KBM-7 (cell line): ENCODE measurements at places on chromosomes 7 and 10.

DNA sequence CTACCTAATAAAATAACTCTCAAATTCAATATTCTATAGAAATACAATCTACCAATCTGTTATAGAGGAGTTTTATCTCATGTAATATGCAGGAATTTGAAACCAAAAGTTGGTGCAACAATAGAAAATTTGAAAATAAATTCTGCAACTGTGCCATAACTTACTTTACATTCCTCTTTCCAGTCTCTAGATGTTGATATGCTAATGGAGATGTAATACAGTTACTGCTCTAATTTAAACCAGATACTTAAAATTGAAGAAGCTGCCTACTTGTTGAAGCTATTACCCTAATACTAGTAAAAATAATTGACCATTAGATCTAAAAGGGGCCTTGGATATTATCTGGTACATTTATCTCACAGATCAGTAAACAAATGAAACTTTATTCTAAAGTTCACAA lies 1.4 kb downstream of the ENKUR start:
- DNase-seq, result no peak

DNA sequence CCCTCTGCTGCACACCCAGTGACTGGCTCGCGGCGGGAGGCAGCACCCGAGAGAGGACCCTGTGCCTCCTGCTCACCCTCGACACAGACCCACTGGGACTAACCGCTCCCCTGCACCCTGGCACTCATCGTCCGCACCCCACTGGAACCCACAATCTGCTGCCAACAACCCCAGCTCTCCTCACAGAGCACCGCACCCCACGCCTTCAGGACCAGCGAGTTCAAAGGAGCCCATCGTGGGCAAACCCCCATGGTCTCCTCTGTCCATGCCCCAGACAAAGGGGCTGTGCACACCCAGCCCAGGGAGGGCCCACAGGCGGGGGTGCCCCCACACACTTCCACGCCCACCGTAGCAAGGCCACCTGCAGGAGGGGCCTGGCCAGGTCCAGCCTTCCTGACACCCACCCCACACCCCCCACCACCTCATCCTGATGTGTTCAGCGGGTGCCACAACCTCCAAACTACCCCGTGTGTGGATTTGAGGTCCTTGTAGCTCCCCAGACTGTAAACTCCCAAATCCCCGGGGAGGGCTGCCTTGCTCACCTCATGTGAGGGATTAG lies 14.0 kb downstream of the RASGEF1A start:
- DNase-seq, result no peak

GRCh38 chr10:97713339-97713825 lies at the start of gene MARVELD1:
TSS of gene MARVELD1 (plus strand) at chr10:97713730. CDS start at chr10:97713877, 147 bp downstream.
- DNase-seq, result peak; percentile 64

- no peak for DNase-seq
These were observed 115.2 kb upstream of the PITRM1 start for GRCh38 chr10:3287572-3288445.

DNA sequence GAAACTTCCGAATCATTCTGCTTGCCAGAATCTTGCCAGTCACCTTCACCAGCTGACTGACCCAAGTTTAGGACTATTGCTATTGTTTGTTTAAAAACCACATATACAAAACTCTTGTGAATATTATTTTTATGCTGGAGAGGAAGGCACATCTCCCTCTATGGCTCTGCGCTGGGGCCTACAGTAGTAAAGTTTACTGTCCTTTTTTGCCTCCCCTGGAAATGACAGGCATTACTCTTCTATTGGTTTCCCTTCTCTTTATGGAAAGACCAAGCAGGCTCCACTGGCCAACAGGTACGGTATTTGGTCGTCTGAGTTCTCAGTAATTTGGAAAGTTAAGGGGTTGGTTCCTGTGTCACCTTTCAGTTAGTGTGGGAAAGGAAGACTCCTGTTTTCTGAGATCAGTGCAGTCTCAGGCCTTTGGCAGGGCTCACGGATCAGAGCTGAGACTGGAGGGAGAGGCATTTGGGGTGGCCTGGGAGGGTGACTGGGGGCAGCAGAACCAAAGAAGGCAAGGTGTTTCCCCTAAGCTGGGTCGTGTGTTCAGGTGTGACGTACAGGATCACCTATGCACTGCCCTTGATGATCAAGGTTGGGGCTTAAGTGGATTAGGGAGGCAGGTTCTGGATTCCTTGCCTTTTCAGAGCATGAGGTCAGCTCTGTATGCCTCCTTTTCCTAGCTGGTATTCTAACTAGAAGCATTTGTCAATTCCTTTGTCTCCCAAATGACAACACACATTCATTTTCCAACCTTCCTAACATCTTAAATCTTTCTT lies 16.0 kb upstream of the KIF5B start:
- DNase-seq, result no peak

- peak; percentile 73 for DNase-seq
These were observed 99.9 kb downstream of the CUBN start for GRCh38 chr10:17029581-17030271.

- peak; percentile 84 for DNase-seq
These were observed 235.5 kb downstream of the CCSER2 start for GRCh38 chr10:84563868-84564267.

DNA sequence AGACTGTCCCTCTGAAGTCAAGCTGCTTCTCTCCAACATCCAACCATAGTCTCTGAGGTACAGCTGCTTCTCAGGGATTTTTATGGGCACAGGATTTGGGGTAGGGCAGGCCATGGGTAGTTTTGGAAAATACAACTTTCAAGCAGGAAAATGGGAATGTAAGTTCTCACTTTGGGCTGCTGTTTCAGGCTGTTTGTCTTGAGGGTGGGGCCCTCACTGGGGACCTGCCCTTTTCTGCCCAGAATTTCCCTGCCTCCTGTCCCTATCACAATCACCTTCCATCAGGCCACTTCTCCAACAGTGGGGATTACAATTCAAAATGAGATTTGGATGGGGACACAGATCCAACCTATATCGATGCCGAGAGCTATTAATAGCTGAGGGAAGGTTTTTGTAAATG lies 24.5 kb downstream of the SSMEM1 start:
- no peak for DNase-seq

DNA sequence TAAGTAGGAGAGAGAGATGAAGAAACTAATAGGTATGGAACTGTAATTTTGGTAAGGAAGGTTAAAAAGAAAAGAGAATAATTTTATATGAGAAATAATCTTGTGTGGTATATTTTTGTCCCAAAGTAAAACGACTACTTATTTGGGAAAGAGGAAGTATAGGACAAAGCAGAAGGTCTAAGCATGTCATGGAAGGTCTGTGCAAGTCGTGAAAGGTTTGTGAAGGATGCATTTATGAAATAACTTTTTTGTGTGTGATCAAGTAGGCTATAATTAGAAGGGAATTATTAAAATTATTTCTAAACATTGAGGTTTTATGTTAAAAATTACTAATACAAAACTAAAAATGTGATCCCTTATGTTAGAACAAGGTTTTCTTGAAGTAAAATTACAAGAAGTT lies 63.3 kb downstream of the ZNF783 start:
- DNase-seq, result peak; percentile 14

DNA sequence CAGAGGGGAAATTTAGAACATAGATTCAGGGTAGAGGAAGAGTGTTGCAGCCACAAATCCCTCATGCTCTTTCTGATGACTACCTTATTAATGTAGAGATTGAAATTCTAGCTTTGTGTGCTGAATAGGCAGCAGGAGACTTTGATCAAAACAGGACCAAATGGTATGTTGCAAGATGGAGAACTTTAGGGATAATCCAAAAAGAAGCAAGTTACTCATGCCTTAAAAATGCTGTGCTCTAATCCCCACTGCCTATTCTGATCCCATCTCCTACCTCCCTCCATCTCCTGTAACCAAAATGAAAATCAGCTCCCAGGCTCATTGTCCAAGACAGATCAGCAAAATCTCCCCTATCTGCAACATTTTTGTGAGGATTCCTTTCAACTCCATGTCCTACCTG lies 31.3 kb downstream of the CH25H start:
- no peak for DNase-seq

DNA sequence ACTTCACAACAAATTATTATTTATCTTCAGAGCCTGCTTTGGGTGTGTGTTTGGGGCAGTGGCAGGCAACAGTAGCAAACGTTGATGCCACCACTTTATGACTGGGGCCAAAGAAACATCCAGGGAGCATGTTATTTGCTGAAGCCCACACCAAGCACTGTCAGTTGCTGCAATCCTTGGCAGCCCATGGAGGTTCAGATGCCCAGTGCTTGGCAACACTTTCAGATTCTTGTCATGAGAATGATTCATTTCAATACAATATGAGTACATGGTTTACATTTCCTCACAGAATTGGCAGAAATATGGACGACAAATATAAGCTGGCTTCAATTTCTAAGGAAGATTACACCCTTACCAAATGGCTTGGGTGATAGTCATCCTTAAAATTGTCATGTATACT lies 46.5 kb upstream of the GLI3 start:
- DNase-seq, result no peak

GRCh38 chr10:80442879-80443278 lies 11.2 kb upstream of the TSPAN14 start:
- no peak for DNase-seq

- peak; percentile 67 for DNase-seq
These were observed 86.1 kb downstream of the FAM107B start for GRCh38 chr10:14688606-14689005.

DNA sequence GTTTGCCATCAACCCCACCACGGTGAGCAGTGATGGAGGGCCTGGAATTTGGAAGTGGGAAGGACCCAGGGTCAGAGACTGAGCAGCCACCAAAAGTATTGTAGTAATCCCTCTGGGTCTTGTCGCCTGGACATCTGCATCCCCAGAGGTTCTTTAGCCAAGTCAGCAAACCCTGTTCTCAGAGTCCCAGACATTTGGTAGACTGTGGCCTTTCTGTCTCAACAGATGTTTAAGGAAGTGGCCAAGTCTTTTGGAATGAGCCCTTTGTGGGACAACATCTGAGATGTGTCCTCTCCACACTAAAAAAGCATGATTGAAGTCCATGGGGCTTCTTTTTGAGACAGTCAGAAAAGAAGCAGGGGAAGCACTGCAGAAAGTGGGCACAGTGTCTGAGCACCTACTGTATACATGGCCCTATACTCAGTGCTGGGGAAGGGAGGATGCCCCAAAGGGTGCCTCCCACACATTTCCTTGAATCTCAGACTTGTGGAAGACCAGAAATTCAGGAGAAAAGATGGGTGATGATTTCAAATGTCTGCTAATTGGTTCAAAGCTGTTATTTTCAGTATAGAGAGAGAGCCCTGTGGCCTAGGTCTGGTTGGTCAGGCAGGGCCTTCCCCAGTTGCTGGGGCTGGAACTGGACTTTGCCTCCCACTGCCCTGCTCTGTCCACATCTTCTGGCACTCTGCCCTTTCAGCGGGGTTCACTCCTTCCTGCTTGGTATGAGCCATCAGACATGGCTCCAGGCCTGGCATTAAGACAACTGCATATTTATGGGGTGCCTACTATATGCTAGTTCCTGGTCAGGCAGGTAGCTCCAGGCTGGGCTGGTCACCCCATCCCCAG lies 26.5 kb upstream of the VSIR start:
- no peak for DNase-seq

DNA sequence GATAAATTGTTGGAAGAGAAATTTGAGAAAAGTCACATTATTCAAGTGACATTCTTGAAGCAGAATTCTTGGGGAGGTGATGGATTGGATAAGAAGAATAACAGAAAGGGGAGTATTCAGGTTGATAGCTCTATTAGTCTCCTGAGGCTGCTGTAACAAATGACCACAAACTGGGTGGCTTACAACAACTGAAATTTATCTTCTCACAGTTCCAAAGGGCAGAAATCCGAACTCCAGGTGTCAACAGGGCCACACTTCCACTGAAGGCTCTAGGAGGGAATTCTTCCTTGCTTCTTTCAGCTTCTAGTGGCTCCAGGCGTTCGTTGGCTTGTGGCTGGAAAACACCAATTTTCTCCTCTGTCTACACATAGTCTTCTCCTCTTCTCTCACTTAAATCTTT lies 99.8 kb downstream of the TES start:
- DNase-seq, result no peak

DNA sequence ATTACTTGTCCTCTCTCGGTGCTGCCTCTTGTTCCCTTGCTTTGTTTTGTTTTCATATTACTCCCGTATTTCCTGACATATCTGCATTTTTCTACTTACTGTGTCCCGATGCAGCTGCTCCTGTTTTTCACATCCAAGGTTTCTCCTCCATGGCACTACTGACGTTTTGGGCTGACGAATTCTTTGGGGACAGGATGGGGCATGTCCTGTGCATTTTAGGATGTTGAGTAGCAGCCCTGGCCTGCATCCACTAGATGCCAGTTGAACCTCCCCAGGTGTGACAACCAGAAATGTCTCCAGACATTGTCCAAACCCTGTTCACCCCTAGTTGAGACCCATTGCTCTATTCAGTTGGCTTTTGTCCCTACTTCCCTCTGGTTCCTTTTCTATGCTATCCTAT lies 12.4 kb downstream of the ZNF789 start:
- DNase-seq, result no peak

- DNase-seq, result no peak
These were observed 158.6 kb upstream of the PITRM1 start for GRCh38 chr10:3331187-3331586.

DNA sequence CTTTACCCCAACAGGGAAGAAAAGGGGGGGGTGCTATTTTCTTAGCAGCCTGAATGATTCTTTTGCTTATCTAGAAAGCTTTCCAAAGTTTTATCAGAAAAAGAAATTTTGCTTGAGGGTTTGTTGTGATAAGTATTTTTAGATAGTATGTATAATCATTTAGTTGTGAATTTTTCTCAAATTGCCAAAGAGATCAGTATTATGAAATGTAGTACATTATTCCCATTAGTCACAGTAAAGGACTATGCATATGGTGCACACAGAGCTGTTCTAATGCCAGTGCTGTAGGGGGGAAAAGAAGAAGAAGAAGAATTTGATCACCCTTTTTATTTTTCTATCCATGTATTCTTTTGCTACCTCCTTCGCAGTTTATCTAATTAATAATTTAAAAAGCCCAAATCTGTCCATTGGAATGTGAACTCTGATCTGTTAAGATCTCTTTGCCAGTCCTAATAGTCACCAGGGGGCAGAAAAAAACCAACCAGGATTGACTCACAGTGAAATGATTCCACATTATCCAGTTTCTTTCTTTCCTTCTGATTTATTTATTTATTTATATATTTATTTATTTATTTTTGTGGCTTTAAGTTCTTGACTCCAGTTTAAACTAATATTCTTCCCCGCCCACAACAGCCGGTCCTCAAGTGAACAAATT lies 4.7 kb downstream of the RBM20 start:
- no peak for DNase-seq

DNA sequence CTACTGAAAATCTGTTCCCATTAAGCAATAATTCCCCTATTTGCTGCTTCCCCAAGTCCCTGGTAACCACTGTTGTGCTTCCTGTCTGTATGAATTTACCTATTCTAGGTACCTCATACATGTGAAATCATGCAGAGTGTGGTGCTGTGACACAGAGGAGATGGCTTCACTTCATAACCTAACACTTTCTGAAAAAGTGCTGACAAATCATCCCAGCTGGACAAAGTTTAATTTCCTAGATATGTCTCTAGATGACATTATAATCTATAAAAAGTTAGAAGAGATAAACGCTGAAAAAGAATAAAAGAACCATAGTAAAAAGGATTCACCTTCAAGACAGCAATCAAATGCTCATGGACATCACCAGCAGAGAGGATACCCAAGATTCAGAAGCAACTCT lies 277.9 kb downstream of the SKIDA1 start:
- DNase-seq, result no peak
